Thoracic aorta (tissue), 2 donors: ENCODE measurements at places on chromosomes 13 and 19. TPM values are rescaled to one million over a fixed set of nuclear protein-coding genes. Genes with fewer than 3 reads are reported as not detected.

DNA sequence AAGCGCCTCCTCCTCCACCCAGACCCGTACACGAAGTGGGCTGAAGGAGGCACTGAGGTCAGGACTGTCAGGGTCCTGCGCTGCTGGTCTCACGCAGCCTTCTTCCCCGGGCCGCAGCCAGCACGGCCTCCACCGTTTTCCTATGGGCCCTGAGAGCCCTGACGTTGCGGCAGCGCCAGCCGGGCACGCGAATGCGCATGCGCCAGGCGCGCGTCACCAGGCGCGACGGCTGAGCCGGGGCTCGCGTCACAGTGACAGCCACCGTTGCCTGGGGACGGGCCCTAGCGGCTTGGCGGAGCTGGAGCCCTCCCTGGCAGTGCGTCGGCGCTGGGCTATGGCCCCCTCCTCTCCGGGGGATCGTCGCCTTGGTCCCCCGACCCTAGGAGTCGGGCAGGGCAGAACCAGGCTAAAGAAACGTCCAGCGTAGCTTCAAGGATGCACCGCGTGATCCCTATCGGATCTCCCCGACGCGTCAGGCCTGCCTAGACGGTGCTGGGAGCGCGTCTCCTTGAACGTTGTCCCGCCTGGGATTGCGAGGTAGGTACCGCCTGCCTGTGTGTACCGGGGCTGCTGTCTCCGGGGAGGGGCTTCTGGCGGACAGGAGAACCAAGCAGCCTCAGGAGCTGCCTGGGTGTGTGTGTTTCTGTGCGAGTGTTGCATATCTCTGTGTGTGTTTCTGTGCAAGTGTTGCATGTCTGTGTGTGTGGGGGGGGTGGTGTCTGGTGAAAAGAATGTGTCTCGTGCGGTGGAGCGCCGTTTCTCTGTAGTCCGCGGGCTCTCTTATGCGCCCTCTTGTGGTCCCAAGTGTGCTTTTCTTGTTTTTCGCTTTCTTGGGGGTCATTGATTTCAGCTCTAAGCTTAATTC is 43.2 kb downstream of the ZNF571 start:
- DNase-seq, result no peak
- H3K4me1 ChIP-seq, result no peaks in the 10 kb centered on the region
- H3K27ac ChIP-seq, result no peak overlapping the region

GRCh38 chr13:24097064-24097463 is 63.5 kb upstream of the SPATA13 start:
- no peaks in the 10 kb centered on the region for H3K27me3 ChIP-seq
- no peak for DNase-seq
- H3K4me1 ChIP-seq, result no peaks in the 10 kb centered on the region
- H3K36me3 ChIP-seq, result no peaks in the 10 kb centered on the region
- no peak overlapping the region for H3K4me3 ChIP-seq
- no peak overlapping the region for H3K27ac ChIP-seq

DNA sequence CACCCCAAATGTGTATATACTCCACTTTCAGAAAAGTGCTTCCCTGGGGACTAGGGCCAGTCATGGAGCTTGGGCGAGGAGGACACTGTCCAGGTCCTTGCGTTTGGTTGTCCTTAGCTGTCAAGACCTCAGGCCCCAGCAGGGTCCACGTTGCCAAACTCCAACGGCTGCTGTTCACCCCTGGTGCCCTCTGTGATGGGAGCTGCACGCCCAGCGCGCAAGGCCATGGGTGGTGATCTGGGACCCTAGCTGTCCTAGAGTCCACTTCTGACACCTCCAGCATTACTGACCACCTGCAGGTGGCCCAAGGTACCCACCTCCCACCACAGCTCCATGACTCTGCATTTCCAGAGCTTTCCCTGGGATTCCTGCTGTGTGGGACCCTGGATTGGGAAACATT is 4.0 kb downstream of the LRP3 start:
- no peaks in the 10 kb centered on the region for H3K27me3 ChIP-seq
- peaks cover 8% of the 10 kb centered on the region for H3K36me3 ChIP-seq
- DNase-seq, result no peak
- no peaks in the 10 kb centered on the region for H3K4me1 ChIP-seq

GRCh38 chr19:1412995-1413800 is 5.8 kb downstream of the DAZAP1 start:
- DNase-seq, result no peak
- no peak overlapping the region for H3K4me3 ChIP-seq

- no peak for DNase-seq
- no peaks in the 10 kb centered on the region for H3K36me3 ChIP-seq
- H3K27me3 ChIP-seq, result no peaks in the 10 kb centered on the region
- peaks cover 51% of the 10 kb centered on the region for H3K4me1 ChIP-seq
Observed at GRCh38 chr13:34152409-34152808, 334.5 kb downstream of the RFC3 start.

- no peaks in the 10 kb centered on the region for H3K4me1 ChIP-seq
- no peak overlapping the region for H3K4me3 ChIP-seq
- no peak for DNase-seq
- no peak overlapping the region for H3K27ac ChIP-seq
- no peaks in the 10 kb centered on the region for H3K27me3 ChIP-seq
Observed at GRCh38 chr13:90302107-90302506, 1045.4 kb upstream of the MIR17HG start.

DNA sequence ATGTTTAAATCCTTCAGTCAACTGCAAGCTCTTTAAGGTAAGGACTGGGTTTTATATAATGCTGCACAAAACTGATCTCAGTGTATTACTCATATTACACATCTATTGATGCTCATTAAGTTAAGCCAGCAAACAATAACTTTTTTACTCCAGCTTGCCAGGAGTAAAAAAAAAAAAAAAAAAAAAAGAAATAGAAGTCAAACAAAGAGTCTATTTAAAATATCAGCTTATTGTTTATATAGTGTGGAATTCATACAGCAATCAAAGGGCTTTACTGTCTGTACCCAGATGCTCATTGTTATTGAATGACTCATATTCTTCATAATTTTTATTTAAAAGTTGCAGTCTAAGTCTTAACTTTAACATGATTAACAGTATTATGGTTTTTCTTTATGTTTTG is 21.8 kb upstream of the KBTBD7 start:
- no peaks in the 10 kb centered on the region for H3K27me3 ChIP-seq
- no peak overlapping the region for H3K4me3 ChIP-seq
- H3K4me1 ChIP-seq, result no peaks in the 10 kb centered on the region

GRCh38 chr19:3047496-3048189 is 14.7 kb downstream of the TLE5 start:
- H3K4me1 ChIP-seq, result peaks cover 4% of the 10 kb centered on the region
- no peaks in the 10 kb centered on the region for H3K27me3 ChIP-seq
- peak; percentile 41 for DNase-seq
- H3K4me3 ChIP-seq, result peak overlapping the region; percentile 66

GRCh38 chr13:62544928-62545327 is 1129.3 kb upstream of the PCDH20 start:
- no peaks in the 10 kb centered on the region for H3K36me3 ChIP-seq
- H3K27ac ChIP-seq, result no peak overlapping the region
- DNase-seq, result no peak
- no peaks in the 10 kb centered on the region for H3K4me1 ChIP-seq

- no peaks in the 10 kb centered on the region for H3K36me3 ChIP-seq
- H3K4me3 ChIP-seq, result no peak overlapping the region
- H3K4me1 ChIP-seq, result no peaks in the 10 kb centered on the region
- H3K27me3 ChIP-seq, result no peaks in the 10 kb centered on the region
- DNase-seq, result no peak
Observed at GRCh38 chr13:99174533-99175100, 26.0 kb upstream of the UBAC2 start.

DNA sequence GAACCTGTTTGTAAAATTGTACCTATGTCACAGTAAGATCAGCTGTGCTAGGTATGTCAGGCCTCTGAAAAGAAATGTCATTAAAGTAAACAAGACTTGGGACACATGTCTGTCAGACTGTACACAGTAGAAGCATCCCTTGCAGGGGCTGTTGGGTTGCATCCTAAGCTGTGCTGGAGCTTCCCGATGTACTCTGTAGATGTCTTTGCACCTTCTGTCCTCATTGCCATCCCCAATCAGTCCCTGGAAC is 48.7 kb upstream of the GPR183 start:
- no peak for DNase-seq
- peak overlapping the region; percentile 46 for H3K27ac ChIP-seq
- H3K36me3 ChIP-seq, result peaks cover 3% of the 10 kb centered on the region
- peaks cover 3% of the 10 kb centered on the region for H3K4me1 ChIP-seq
- no peaks in the 10 kb centered on the region for H3K27me3 ChIP-seq

DNA sequence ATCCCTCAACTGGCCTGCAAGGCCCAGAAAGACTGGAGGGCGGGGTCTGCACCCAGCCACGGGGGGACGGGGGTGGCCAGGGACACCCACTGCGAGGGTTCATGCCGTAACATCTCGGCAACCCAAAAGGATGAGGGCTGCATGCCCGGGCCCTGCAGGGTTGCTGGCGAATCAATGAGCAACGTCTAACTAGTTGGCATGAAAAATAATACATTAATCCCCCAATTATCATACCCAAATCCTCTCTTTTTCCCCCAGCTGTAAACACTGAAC is 232.2 kb downstream of the TUBA3C start:
- H3K27ac ChIP-seq, result no peak overlapping the region
- no peak for DNase-seq
- H3K27me3 ChIP-seq, result no peaks in the 10 kb centered on the region
- H3K4me3 ChIP-seq, result no peak overlapping the region
- H3K4me1 ChIP-seq, result no peaks in the 10 kb centered on the region

GRCh38 chr13:98203646-98204326 is 26.7 kb upstream of the RNF113B start:
- H3K27me3 ChIP-seq, result no peaks in the 10 kb centered on the region
- no peak overlapping the region for H3K27ac ChIP-seq
- H3K4me3 ChIP-seq, result no peak overlapping the region
- H3K36me3 ChIP-seq, result no peaks in the 10 kb centered on the region
- no peaks in the 10 kb centered on the region for H3K4me1 ChIP-seq

The ZNF850 gene
- total RNA-seq, result 2.4 TPM

The NALCN gene
- total RNA-seq, result 26.9 TPM

The PTGIR gene
- 106 TPM for total RNA-seq

The PRRG2 gene
- total RNA-seq, result not detected

The TMEM255B gene
- 14.9 TPM for total RNA-seq

The ZIC5 gene
- not detected for total RNA-seq
